ENCODE measurements at places on chromosomes 13 and 19.
A peak's percentile ranks its signal among the peaks of the same experiment; 100 is the strongest.

GRCh38 chr19:19098084-19098702, 34.4 kb downstream of the SLC25A42 start:
- no peak for DNase-seq

DNA sequence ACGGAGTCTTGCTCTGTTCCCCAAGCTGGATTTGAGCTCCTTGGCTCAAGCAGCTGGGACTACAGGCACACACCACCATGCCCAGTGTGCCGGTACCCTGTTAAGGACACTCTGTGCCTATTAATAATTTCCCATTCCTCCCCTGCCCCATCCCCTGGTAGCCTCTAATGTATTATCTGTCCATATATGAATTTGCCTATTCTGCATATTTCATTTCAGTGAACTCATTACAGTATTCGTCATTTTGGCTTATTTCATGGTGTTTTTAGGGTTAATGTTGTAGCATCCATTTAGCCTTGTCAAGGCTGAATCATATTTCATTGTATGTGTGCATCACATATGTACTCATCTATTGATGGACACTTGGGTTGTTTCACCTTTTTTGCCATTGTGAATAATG, 33.6 kb downstream of the SKA3 start:
- DNase-seq = no peak

GRCh38 chr19:49861541-49862378, 5.6 kb downstream of the PNKP start:
- DNase-seq = no peak

DNA sequence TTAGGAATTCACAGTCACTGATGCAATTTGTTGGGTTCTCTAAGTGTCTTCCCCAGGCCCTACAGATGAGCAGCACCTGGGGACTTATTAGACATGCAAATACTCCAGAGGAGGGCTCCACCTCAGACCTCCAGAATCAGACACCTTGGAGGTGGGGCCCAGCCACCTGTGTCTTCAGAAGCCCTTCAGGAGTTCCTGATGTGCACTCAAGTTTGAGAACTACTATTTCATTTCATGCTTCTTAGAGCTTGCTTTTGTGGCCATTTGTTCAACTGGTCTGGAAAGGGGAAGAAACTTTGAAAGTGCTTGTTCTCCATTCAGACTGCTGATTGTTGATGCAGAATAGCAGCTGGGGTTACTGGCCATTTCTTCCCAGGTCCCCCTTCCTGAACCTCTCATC, 472.0 kb downstream of the COG6 start:
- no peak for DNase-seq

- peak; percentile 94 for DNase-seq
These were observed 10.6 kb upstream of the ZNF709 start for GRCh38 chr19:12495002-12495802.

GRCh38 chr19:13681509-13681908, 82.8 kb upstream of the MRI1 start:
- DNase-seq = peak; percentile 49

DNA sequence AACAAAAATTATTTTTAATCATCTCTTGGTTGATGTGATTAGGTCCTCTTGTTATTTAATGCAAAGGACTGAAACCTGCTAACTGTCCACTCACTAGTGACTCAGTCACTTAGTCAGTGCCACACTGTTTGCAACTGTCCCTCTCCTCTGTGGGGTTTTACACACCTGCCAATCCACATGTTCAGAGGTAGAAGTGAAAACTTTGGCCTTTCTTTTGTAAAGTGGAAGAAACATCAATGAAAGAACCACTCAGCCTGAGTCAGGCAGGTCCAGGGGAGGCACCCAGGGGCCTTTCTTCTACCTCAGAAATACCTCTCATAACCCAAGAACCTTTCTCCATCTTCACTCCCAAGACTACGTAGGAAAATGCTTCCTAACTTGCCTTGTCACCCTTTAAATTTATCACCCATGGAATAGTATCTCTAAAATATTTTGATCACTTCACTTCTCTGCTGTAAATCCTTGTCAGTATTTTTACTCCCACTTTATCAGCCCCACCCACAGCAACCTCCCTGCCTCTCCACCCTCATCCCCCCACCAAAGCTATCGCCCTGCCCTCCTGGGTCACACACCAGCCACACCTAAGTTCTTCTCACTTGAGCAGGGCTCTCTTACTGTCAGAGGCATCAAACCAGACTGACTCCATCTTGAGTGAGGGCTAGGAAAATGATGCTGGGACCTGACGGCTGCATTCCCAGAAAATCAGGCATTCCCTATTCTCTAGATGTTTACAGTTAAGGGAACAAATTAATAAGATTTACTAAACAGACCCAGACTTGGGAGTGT, 29.6 kb upstream of the EEF1AKMT1 start:
- no peak for DNase-seq

DNA sequence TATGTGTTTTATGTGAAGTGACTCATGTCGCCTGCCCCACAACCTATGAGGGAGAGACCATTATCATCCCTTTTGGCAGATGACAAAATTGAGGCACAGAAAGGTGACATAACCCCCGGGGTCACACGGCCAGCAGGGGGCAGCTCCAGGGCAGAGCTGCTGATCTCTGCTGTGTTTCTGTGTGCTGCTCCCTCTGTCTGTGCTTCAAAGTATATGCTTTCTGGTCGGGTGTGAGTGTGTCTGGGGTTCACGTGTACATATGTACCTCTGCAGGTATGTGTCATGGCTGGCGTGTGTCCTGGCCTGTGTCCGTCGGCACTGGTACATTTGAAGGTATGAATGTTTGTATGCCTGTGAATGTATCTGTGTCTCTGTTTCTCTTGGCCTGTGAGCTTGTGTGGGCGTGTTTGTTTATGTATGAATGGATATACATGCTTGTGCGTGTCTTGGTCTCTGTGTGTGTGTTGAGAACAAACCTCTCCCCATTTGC, 7.1 kb downstream of the LIPE start:
- peak; percentile 67 for DNase-seq

DNA sequence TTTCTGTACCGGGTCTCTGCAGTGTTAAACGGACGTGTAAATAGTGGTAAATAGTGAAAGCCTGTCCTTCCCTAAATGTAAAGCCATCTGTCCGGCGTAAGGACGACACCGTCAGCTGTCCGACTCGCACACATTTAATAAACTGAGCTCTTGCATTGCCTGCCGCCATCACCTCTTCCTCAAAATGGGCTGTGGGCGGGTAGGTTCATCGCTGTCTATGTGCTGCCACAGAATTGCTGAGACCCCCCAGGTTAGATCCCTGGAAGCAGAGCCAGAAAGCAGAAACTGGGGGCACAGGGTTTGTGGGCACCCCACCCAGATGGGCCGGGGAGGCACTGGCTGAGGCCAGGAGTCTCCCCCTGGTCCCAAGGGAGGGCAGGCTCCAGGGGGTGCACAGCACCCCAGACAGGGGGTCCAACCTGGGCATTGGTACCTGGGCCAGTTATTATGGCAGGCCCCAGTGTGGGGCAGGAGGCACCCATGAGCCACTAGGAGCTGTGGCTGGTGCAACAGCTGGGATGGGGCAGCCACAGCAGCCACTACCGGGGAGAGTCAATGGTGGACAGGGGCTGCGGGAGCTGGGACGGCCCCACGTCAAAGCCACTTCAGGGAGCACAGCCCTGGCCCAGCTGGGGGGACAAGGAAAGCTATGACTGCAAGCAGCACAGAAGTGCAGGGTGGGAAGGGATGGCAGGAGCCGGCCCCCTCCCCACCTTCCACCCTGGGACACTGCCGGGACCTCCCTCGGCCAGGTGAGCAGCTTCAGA, 5.7 kb downstream of the C19orf25 start:
- DNase-seq = no peak

GRCh38 chr19:47405197-47405550, 14.2 kb downstream of the MEIS3 start:
- no peak for DNase-seq

- DNase-seq = no peak
These were observed 36.6 kb downstream of the TGDS start for GRCh38 chr13:94559222-94559795.

GRCh38 chr13:98778749-98779148, 26.3 kb upstream of the SLC15A1 start:
- DNase-seq = no peak

DNA sequence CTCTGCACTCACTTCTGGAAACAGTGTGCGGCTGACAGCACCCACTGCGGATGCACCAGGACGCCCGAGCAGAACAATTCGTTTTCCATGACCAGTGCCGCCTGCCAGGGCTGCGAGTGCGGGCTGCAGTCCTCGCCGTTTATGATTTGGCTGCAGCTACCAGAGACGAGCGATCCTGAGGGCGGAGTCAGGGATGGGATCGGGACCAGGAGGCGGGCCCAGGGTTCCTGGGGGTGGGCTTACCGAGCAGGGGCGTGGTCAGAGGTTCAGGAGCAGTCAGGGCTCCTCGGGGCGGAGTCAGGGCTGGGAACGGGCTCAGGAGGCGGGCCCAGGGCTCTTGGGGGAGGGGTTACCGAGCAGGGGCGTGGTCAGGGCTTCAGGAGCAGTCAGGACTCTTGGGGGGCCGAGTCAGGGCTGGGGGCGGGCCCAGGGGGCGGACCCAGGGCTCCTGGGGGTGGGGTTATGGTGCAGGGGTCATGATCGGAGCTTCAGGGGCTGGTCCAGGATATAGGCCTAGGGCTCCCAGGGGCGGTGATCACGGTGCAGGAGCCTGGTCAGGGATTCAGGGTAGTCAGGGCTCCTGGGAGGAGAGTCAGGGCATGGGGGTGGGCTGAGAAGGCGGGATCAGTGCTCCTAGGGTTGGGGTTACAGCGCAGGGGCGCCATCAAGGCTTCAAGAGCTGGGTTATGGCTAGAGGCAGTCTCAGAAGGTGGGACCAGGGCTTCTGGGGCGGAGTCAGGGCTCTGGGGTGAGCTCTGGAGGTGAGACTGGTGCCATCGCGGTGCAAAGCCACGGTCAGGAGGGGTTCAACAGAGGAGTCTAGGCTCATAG, 1.7 kb downstream of the KLK4 start:
- DNase-seq = peak; percentile 58

GRCh38 chr13:83423861-83424260, 458.4 kb downstream of the SLITRK1 start:
- no peak for DNase-seq

DNA sequence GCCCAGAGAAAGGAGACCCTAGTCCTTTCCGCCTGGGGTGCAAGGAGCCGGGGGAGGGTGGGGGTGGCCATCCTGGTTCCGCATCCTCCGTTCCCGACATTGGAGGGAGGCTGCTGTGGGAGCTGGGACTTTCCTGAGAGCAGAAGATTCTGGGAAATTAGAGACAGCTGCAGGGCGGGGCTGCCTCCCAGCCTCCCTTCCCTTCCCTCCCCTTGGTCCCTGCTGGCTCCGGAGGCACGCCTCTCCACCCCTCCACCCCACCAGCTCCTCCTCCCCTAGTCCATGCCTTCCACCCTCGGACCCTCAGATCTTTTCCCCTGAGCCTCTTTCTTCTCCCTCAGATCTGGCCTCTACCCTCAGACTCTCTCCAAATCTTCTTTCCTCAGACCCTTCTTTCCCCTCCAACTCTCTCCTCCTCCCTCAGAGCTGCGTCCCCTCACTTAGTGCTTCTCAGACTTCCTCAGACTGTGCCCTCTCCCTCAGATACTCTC, 3.1 kb upstream of the BCL3 start:
- peak; percentile 87 for DNase-seq

DNA sequence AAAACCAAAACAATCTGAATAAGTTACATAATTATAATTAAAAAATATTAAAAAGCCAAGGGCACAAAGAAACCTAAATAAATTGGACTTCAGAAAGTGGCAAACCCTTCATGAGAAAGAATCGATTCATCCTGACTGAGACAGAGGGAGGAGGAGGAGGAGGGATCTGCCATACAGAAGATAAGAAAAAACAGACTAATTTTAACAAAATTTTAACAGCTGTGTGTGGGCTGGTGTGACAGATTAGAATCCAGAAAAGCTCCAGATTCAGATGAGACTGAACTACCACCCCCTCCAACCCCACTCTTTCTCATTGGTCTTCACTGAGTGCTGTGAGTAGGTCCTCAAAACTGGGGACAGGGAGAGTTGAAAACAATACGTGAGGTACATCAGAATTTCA, 111.5 kb upstream of the HTR2A start:
- DNase-seq = no peak

DNA sequence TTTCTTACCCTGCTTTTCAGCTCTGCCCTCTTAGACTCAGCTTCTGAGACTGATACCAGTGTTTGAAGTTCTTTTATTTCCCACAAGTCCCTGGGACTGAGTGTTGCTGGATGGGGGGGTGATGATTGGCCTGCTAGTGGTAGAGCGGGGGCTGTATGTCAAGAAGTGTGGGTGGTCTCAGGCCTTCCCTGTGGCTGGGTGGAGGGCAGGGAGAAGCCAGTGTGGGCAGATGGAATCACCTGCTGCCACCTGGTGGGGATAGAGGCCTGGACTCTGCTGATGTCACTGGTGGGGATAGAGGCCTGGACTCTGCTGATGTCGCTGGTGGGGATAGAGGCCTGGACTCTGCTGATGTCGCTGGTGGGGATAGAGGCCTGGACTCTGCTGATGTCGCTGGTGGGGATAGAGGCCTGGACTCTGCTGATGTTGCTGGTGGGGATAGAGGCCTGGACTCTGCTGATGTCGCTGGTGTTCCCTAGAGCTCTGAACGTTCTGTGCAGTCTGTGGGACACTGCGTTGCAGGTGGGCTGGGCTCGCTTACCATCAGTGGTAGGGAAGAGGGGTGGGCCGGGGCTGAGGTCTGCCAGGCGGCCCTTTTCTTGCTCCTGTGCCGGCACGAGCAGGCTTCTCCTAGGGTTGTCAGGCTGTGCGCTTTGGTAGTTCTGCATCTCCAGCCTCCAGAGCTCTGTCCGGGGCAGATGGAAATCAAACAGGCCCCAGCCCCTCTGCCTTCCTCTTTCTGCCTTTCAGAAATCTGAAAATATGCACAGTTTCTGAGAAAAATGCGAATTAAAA, 101.3 kb downstream of the ARHGEF7 start:
- DNase-seq = peak; percentile 33

DNA sequence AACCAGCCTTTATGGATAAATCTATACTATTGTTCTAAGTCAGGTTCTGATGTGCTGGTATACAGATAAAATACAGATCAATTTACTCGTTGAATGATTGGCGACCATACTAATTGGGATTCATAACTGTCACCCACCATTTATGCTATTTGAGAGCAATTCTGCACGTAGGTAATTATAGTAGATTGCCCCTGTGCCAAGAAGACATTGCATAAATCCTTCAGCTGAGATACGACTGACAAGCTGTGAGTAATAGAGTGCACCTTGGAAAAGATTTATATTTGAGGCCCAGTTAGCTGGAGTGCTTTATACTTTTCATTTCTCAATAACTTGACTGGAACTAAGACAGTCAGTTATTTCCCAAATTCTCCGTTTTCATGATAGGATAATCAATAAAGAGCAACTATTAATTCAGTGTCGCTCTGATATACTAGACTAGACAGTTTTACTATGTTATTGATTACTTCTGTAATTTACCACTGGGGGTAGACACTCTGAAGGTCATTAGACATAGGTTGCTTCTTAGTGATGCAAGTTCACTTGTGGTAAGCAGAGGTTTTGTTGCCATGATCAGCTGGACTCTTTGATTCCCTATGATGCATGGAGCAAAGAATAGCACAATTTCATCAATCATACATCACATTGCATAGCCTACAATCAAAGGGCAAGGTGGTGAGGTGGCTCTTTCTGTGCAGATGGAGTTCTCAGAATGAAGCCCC, 536.3 kb downstream of the GPC6 start:
- DNase-seq = no peak

GRCh38 chr19:43847884-43848283, 20.8 kb downstream of the ZNF283 start:
- no peak for DNase-seq
